ENCODE measurements at places on chromosomes 13 and 19. TPM values are rescaled to one million over a fixed set of nuclear protein-coding genes. Genes with fewer than 3 reads are reported as not detected.

SERPINE3 gene
- total RNA-seq, result not detected

HMG20B gene
- total RNA-seq, result 63.0 TPM

SLAIN1 gene
- 43.3 TPM for total RNA-seq

DNA sequence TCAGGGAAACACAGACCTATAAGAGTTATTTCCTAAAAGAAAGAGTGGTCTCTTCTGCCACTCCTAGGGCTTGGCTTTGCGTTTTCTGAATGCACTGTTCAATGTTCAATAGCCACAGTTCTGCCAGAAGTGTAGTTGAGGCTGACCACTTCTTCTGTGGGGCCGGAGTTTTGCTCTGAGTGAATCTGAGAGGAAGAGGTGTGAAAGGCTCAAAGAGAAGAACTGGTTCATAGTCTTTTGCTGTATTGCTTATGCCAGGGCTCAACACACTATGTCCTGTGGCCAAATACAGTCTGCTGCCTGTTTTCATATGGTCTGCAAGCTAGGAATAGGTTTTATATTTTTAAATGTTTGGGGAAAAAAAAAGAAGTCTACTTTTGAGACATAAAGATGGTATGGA, 128.2 kb downstream of the STOML3 start:
- H3K27me3 ChIP-seq, result no peaks in the 10 kb centered on the region
- no peak overlapping the region for H3K27ac ChIP-seq
- H3K4me3 ChIP-seq, result no peak overlapping the region
- no peaks in the 10 kb centered on the region for H3K36me3 ChIP-seq
- no peak for DNase-seq

DNA sequence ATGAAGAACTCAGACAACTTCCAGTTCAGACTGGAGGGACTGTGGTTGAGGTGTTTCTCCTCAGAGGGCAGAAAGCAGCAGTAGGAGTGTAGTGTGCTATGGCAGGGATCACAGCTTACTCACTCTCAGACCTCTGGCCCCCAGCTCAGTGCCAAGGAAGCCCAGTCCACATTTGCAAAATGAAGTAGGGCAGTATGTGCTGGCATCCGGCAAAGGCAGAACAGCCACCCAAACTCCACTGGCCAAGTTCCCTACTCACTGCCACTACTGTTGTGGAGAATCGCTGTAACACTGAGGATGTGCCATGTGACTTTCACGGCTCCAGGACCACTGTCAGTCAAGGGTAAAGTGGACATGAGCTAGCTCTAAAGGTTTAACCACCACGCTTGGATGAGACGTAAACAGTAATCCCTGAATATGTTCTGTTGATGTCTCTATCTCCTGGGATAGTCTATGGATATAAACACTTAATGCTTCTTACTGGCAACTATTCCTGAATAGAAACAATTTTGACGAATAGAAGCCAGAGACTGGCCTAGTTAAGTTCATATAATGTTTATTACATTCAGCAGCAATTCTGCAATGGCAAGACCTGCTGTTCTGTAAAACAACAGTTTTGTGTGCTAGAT, 67.0 kb upstream of the SLC15A1 start:
- peaks cover 21% of the 10 kb centered on the region for H3K36me3 ChIP-seq
- DNase-seq, result no peak
- H3K4me1 ChIP-seq, result no peaks in the 10 kb centered on the region
- H3K4me3 ChIP-seq, result no peak overlapping the region
- H3K27ac ChIP-seq, result no peak overlapping the region
- H3K27me3 ChIP-seq, result no peaks in the 10 kb centered on the region

- no peaks in the 10 kb centered on the region for H3K27me3 ChIP-seq
- peaks cover 27% of the 10 kb centered on the region for H3K36me3 ChIP-seq
- H3K4me3 ChIP-seq, result no peak overlapping the region
- peaks cover 33% of the 10 kb centered on the region for H3K4me1 ChIP-seq
- no peak overlapping the region for H3K27ac ChIP-seq
- DNase-seq, result no peak
These were observed 30.8 kb downstream of the DNAJC3 start for GRCh38 chr13:95707442-95708390.

- no peak for DNase-seq
- H3K36me3 ChIP-seq, result no peaks in the 10 kb centered on the region
- no peak overlapping the region for H3K27ac ChIP-seq
- peaks cover 11% of the 10 kb centered on the region for H3K27me3 ChIP-seq
These were observed 125.5 kb downstream of the ENOX1 start for GRCh38 chr13:43661161-43661830.

GRCh38 chr19:36773223-36773579, 594 bp upstream of the ZNF850 start:
- peaks cover 18% of the 10 kb centered on the region for H3K36me3 ChIP-seq
- peak overlapping the region; percentile 93 for H3K27ac ChIP-seq
- no peaks in the 10 kb centered on the region for H3K27me3 ChIP-seq
- peaks cover 18% of the 10 kb centered on the region for H3K4me1 ChIP-seq

Measured in activated T-helper 1 cell treated with anti-CD3 and anti-CD28 coated beads, Interleukin-12 subunit alpha, Interleukin-12 subunit beta, Interleukin-2, Interleukin-4 antibody, amounts not matched to agents 30 ng/mL and 10 ng/mL and 1 ng/mL, durations not matched to agents 14 hours and 24 hours and 36 hours (primary cell).